CD4-positive, alpha-beta T cell treated with Interleukin-1 beta for 1 hour (primary cell): ENCODE measurements at places on chromosomes 3 and 15.

DNA sequence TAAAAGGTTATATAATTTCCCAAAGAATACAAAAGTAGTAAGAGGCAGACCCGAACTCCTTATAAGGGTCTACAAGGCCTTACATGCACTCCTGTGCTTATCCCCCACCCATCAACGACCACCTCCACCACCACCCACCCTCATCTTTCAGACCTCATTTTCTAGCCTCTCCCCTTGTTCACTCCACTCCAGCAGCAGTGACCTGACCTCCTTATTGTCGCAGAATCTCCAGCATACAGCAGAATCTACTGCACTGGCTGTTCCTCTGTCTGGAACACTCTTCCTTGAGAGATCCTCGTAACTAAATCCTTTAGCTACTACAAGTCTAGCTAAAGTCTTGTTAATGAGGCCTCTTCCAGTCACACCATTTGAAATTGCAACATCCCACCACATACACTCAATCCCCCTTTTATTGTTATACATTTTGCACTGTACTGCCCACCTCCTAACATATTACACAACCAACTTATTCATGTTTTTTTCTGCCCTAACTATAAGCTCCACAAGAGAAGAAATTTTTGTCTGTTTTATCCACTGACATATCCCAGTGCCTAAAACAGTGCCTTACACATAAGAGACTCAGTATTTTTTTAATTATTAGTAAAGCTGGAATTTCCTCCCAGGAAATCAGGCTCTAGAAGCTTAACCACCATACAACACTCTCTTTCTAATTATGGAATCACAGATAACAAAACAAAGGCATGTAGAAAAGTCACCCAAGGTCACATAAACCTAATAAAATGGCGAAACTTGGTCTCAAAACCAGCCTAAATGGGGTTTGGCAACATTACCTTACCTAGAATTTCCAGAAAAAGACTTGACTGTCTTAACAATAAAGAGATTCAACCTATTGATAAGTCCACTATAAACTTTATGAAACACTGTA is 40.2 kb downstream of the ZNF148 start:
- DNase-seq: no peak

DNA sequence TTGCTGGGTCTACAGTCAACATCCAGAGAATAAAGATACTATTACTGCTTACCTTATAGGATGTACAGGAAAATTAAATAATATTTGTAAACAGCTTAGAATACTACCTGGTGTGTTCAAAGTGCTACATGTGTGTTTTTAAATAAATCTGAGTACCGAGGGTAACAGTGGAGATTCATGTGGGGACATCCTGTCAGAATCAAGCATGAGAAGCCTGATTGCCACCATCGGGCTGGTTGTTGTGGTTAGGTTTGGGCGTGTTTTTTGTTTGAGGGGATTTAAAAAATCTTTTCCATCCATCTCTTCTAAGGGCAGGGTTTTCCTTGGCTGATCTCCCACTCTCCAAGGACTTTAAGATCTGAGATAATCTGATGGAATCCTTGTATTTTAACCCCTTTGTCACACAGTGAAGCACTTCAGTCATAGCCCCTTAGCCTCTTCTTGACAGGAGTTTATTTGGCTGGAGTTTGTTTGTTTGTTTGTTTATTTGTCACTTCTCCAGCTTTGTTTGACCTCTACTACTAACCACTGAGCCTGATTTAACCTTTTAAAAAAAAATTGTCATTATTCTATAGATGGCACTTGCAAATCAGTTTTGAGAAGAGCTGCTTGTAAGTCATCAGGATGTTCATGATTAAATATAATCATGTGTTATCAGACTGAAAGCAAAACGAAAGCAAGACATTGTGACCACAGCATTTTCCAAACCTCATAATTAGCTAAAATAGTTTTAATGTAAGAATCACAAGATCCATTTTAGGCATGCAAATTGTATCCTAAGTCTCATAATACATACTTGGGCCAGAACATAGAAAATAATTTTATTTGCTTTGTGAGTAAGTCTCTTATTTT is 72.8 kb upstream of the RARB start:
- no peak for DNase-seq

GRCh38 chr3:58638591-58638990 is 28.0 kb downstream of the FAM3D start:
- no peak for DNase-seq

DNA sequence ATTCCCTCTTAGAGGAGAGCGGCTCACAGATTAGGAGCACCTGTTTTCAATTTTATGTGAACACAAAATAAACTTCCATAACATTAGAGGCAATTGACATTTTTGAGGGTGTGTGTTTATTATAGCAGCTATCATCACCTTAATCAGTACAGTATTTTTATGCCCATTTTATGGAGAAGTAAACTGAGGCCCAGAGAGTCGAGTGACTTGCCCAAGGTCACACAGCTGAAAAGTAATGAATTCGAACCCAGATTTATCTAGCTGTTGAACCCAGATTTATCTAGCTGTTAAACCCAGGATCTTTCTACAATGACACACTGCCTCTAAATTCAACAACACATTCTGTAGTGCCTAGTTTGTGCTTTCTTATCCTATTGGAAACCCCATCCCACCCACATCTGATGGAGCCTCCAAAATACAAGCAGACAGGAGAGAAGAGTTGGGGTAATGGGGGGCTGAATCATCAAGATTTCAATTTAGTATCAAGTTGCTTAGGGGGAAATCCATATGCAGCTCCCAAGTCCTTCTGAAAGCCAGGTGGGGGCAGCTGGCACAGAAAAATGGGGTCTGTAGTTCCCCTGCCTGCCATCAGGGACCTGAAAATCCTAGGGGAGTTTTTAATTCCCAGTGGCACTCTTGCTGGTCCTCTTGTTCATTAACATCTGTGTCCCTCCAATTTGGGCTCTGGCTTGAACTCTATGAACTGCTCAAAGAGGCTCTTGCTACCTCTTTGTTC is 50.4 kb upstream of the TRA2B start:
- no peak for DNase-seq

DNA sequence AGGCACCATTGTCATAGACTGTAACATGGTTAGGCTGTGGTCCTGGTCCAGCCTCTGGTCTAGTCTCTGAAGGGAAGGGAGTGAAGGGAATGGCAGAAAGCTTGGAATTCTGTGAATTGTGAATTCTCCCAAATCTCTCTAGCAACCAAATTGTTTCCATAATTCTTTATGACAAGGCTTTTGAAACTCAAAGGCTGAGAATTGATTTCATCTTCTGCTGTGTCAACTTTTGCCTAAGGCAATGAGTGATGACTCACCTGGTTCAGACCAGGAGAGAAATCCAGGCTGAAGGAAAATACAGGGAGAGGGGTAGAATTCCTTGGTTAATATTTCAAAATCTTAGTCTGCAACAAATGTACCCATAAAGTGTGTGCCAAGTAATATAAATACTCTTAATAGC is 82.6 kb upstream of the ADPGK start:
- DNase-seq: no peak

DNA sequence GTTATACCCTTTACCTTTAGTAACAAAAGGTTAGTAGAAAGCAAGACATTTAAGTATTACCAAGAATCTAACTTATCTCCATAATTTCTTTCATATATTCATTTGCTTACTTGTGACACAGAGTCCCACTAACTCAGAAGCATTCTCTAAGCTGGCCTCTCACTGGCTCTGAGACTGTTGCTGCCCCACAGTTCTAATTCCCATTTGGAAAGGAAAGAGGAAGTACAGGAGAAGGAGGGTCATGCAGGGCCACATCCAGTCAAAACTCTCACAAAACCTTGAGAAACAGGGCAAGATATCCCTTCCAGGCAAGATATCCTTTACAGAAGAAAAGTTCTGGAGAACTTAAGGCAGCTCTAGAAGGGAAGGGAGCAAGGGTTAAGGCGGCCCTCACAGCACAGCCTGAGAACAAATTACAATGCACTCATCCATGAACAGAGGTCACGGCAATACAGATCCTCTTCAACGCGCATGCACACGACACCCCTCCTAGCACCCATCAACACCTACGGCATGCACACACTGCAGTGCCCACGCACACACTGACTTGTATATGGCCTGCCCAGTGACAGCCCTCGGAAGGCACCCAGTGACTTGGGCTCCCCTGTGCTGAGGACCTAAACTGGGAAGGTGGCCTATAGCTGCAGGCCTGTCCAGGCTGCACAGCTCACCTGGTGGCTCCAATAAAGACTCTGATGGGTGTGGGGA is 13.0 kb upstream of the MYO5C start:
- DNase-seq: no peak

DNA sequence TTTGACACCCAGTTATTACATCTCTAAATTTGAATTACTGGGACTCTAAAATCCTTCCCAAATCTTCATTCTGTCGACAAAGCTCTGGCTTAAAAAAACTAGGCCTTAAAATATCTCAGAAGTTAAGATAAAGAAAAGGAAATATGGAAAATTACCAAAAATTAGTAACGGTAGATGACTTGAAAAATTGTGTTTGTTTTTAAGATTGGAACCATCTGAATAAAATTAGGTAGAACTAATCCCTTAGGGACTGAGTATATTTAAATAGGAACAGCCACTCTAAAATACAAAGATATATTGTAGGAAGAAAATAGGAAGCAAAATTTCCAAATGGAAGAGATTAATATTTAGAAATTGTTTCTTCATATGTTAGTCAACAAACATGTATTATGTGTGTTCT is 45.1 kb upstream of the CHMP2B start:
- DNase-seq: no peak

DNA sequence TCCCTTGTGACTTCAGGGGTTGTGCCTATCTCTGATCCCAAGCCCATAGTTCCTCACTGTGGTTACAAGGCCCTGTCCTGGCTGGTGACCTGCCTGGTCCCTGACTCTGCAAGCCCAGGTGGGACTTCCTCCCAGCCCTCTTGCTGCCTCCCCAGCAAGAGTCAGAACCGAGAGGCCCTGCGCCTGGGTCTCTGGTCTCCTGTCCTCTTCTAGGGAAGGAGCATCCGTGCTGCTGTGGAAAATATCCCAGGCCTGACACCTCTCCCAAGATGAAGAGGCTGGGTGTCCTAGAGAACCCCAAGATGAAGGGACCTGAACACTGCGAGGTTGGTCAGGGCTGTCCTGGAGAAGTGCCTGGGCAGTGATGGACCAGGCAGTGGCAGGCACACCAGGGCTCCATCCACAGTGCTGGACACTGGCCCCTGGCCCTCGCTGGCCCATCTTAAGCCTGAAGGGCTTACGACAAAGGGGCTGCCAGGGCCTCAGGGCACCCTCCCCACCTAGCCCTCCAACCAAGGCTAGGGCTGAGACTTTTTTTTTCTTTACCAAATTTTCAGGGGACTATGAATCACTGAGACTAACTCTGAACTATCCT is 32.7 kb downstream of the PTH1R start:
- no peak for DNase-seq

DNA sequence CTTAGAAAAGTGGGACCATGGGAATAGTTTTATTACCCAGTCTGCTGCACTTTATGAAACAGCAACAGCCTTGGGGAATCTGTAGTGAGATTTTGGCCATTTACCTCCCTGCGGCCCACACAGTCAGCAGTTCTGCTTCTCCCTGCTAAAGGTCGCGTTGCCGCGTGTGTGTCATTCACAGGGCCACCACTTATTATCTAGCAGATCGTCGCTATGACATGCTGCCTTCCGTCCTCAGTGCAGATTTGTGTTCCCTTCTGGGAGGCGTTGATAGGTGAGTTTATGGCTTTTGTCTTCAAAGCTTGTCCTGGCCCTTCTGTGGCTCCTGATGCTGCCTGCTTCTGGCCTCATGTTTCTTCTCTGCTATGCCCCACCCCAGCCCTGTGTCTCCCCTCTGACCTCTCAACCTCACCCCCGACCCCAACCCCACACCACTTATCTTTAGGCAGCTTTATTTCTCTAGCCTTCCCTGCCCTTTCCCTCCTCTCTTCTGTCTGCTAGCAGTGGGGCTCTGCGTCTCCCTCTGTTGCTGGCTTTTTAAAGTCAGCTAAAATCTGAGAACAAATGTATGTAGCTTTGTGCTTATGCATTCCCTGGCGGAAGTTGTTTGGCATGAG is 30.1 kb downstream of the DIS3L start:
- DNase-seq: no peak

DNA sequence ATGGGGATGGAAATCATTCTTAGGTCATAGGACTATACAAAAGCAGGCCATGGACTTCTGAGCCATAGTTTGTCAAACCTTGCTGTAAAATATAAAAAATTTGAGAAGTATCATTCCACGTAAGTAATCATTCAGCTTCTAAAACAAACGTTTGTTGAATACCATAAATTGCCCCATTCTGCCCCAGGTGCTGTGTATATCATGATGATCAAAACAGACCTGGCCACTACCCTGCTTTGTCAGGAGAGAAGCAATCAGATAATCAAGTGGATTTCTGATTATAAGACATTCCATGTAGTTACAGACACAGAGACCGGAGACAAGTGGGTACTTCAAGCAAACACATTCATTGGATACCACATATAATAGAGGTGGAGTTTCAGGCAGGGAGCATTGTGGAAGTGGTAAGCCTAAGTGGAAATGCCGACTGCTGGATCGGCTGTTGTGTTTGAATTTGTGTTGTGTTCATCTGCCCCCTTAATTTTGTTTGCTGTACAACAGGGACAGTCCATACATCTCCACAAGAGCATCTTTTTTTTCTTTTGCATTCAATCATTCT is 61.7 kb downstream of the TGFBR2 start:
- no peak for DNase-seq

GRCh38 chr3:128803307-128803706 is 76.1 kb upstream of the ACAD9 start:
- DNase-seq: no peak

DNA sequence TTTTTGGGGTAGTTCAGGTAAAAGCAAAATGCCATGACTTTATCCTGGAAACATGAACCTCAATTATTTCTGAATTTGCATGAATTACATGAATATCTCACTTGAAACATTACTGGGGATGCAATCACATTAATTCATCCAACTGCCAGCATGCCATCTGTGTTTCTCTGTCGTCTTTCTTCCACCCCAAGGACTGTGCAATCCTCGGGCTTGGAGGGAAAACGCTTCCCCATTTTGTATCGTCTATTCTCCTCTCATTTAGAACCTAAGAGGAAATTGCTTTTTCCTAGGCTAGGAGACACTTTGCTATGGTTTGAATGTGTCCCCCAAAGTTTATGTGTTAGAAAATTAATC is 109.4 kb downstream of the SQOR start:
- no peak for DNase-seq

DNA sequence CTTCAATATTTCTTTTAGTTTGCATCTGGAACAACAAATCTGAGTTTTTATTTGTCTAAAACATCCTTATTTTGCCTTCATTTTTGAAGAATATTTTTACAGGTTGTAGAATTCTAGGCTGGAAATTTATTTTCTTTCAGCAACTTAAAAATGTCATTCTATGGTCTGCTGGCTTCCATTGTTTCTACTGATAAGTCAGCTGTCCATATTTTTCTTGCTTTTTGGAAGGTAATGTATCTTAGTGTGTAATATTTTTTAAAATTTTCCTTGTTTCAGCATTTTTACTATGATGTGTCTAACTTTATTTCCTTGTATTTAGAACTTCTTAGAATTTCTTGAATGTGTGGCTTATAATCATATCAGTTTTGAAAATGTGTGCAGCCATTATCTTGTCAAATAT is 37.0 kb downstream of the SEMA6D start:
- DNase-seq: no peak
